ENCODE measurements at places on chromosomes 1 and 21.

DNA sequence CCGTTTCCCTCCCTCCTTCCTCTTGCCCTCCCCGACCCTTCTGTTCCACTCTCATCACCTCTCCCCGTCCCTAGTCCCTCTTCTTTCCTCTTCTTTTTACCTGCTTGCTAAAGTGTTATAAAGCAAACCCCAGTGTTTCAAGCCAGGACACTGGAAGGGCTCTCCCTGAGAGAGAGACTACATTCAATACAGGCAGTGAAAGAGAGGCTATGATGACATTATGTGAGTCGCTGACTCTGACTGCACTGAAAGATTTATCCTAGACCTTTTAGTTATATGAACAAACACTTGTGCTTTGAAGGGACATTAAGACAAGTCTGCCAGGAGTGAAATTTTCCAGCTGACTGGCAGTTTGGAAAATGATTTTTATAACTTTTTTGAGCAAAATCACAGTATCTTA, 155.7 kb downstream of the S1PR1 start:
- no peak for DNase-seq

GRCh38 chr21:32353002-32353711, 39.7 kb downstream of the URB1 start:
- DNase-seq = no peak

GRCh38 chr1:231844986-231845502, 218.5 kb downstream of the DISC1 start:
- peak; percentile 37 for DNase-seq

DNA sequence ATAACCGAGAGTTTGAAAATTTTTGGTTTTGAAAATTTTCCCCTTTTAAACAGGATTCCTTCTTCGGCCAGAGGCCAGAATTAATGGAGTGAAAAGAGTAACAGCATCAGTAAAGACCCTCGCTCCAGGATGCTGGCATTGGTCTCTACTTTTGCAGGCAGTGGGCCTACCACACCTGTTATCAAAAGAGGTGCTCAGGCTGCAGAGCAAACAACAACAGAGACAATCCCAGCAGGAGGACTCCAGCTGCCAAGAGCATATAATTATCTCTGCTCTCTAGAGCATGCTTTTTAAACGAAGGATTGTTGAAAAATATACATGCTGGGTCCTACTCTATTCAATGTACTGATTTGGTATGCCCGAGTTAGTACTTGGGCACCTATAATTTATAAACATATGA, 1048.5 kb downstream of the PLA2G4A start:
- no peak for DNase-seq

DNA sequence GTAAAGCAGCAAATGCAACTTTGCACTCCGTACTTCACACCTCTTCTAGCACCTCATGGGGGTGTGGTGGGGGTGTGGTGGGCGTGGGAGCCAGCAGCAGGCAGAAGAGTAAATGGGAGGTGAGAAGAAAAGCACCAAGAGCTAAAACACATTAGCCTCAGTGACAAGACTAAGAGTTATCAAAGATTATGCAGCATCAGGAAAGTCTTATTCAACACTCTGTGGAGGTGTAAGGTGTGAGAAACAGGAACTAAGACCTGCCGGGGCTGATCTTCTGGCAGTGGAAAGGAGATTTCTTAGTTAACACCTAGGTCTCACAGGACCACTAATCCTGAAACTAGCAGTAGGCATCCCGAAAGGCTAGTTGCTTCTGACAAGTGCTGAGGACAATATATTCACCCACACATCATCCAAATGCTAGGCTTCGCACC, 9.9 kb downstream of the TGFBR3 start:
- DNase-seq = no peak

DNA sequence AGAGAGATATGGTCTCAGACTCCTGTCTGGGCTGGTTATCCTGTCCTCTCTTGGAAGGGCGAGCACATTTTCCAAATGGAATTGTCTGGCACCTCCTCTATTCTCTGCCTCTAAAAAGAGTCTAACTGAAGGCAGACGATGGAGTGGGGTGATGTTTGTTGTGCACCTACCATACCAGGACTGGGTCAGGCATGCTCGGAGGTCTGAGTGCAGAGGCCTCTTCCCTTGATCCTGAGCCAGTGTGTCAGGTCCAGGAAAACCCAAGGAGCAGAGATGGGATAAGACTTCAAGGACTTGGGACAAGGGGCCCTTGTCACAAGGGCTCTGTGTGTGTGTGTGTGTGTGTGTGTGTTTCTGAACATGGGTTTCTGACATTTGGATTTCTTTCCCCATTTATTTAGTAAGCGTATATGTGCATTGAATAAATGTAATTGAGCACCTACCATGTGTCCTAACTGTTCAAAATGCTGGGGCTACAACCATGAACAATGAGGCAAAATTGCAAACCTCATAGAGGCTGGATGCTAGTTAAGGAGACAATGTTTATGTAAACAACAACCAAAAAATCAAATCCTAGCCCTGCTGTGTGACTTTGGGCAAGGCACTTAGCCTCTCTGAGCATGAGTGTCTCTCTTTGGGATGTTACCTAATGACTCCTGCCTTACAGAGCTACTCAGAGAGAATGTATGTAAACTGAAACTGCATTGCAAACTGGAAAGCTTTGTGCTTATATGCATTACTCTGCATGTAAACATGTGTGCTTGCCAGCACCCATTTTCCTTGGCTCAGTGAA, 276.3 kb downstream of the FOXD2 start:
- DNase-seq = no peak

DNA sequence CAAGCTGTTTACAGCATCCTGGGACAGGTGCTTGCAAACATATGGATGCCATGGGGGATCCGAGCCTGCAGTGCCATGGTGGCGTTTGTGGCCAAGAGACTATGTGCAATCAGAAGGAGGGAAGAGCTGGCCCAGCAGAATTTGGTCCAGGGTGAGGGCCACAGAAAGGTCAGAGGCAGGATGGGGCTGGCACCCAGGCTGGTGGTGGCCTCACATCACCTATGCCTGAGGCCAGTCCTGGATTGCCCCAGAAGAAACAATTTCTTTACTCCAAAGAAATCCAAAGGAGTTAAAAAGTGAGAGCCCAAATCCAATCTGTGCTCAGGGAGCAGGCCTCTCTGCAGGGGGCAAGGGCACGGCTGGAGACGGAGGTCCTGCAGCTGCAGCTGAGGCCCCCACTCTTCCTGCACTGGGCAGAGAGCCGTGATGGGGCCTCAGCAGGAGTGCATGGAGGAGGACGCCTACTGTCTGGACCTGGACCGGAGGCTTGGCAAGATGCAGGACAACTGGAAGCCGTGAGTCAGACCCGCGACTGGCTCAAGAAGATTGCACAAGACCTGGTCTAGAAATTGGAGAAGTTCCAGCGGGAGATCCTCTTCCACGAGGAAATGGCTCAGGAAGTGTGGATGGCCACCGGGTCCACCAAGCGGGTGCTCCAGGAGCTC, 163.5 kb downstream of the RYR2 start:
- no peak for DNase-seq

DNA sequence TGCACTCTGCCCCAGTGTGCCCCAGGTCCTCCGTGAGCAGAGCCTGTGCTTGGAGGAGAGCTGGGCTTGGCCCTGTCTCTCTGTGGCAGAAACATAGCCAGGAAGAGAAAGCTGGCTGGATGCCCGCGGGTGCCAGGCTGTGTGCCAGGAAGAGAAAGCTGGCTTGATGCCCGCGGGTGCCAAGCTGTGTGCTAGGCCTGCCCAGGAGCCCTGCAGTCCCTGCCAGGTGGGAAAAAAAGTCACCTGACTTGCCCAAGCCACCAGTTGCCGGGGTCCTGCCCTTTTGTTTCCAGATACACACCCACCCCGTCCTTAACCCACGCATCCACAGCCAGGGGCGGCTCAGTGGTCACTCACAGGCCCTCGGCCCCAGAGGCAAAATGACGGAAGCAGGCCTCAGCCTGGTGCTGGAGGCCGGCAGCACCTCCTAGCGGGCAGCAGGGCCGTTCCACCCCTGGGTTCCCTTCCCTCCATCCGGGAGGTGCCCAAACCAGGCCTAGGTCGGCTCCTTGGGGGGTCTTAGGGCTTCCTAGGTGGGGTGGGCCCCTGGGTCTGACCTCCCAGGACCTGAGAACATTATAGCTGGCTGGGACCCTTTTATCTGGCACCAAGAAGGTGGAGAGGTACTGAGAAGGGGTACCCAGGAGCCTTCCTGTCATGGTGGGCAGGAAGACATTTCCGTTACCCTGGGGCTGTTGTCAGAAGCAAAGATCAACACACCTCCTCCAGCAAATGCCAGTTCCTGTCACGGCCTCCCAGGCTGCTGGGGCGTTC, 9.1 kb downstream of the ITGB2 start:
- DNase-seq = peak; percentile 86

- no peak for DNase-seq
Measured at GRCh38 chr1:86972262-86972661, 57.8 kb downstream of the HS2ST1 start.

DNA sequence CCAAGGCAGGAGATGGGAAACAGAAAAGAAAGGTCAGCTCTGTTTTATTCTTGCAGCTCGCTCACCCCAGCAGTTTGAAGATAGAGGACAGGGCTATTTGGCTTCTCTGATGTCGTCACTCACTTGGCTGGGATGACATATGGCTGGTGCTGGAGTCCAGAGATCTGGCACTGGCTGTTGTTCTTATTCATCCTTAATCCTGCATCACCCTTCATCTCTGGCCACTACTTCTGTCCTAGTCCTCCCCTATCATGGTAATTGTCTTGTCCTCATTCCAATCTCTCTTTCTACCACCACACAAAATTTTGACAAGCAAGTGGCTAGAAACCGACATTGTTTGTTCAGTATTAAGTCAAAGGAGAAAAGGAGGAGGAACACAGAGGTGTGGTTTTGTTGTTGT, 103.8 kb upstream of the PDE4B start:
- no peak for DNase-seq

DNA sequence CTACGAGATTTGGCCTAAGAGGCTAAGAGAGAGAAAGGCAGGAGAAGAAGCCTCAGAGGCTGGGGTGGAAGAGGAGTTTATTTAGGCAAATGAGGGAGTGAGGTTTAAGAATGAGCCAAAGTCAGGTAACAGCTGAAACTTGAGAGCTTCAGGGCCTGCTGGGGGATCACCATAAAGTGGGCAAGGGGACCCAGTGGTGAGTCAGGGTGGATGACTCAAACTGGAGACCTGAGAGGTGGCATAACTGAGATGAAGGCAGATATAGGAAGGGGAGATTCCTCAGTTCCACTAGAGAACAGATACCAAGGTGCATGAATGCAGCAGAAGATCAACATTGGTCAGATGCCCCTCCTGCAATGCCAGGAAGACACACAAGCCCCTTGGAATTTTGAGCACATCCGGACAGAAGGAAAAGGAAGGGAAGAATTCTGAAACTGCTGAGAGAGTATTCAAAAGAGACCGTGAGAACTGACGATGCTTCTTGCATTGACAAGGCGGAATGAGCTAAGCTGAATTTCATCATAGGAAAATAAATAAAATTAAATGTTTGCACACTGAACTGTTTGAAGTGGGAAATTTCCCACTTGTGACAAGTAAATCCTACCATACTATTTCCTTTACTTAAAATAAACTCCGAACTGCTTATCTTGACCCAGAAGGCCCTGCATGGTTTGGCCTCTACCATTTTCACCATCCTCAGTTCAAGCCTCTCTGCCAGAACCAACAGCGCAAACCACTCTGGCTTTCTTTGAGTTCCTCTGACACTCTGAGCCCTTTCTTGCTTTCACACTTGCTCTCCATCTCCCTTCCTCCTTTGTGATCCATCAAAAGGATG, 94.1 kb downstream of the NMNAT2 start:
- DNase-seq = no peak

DNA sequence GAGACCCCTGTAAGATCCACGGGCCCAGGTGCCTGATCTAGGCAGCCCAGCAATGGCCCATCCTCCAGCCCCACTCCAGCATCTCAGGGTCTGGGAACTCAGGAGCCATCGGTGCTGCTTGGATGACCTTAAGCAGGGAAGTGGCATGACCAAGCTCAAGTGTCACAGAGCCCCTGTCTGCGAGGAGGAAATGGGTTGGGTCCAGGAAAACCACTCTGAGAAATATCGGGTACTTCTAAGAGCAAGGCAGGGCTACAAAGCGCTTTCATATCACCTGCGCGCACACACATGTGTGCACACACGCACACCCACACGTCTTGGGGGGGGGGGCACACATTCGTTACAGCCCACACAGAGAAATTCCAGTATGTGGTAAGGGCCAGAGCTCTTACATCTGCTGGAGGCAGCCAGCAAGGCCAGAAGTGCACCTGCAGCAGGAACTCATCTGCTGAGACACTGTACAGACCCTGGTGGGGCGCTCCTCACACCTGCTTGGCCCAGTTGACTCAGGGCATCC, 32.6 kb upstream of the SPOCD1 start:
- no peak for DNase-seq

GRCh38 chr1:83746234-83746633, 252.7 kb downstream of the TTLL7 start:
- no peak for DNase-seq

- no peak for DNase-seq
Measured at GRCh38 chr21:41482301-41482700, 25.7 kb downstream of the TMPRSS2 start.

DNA sequence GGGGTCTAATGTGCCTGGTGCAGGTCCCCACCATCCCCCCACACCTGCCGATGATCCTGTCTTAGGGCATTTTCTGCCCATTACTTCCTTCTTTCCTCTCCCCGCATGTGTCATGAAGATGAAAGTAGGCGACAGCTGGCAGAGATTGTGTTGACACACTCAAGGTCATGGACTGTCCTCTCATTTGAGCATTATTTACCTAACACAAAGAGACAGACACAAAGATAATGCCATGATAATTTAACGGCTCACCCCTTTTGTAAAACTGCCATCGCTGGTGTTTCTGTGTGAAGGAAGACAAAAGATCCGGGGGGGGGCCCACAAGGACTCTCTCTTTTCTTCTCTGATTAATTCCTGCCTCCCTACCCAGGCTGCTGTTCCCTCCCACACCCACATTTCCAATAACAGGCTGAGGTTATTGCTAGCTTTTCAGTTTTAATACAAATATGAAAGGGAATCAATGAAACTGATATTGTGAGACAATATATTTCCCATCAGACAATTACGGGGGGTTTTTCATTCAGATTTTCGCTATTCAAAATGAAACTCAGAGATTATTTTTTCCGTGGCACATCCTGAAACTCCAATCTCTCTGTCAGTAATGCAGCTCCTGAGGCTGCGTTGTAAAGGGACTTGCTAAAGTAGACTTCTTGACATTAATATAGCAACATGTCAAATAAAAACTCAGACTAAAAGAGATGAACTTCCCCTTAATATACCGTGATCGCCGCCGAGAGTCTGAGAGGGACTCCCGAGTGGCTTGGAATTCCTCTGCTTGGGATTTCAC, 561.1 kb downstream of the NPHP4 start:
- no peak for DNase-seq

- DNase-seq = no peak
Measured at GRCh38 chr1:179677882-179678281, 65.2 kb upstream of the FAM163A start.

DNA sequence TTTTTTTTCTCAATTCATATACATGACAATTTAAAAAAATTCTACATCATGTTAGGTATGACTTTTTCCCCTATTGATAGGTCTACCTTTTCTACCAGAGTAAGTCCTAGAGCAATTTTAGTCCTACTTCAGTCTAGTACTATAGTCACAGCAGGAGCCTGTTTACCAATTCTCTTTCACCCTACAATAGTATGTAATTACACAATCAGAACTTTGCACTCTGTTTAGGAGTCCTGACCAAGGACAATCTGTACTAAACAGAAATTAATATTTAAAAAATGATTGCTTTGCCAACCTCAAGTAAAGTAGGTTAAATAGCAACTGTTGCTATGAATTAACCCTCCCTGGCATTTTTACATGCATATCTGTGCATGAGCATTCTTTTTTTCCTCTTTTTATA, 810 bp upstream of the CYP4A11 start:
- no peak for DNase-seq
